ENCODE measurements at places on chromosomes 2 and 18. TPM values are rescaled to one million over a fixed set of nuclear protein-coding genes. Genes with fewer than 3 reads are reported as not detected.

Gene FBXO11
- 39.8 TPM for total RNA-seq

- DNase-seq, result no peak
Measured at GRCh38 chr2:15812187-15812780, 128.1 kb upstream of the MYCN start.

GRCh38 chr2:240642806-240643092, 17.5 kb downstream of the GPR35 start:
- DNase-seq, result no peak

GRCh38 chr2:44580875-44581515, 219.2 kb downstream of the CAMKMT start:
- DNase-seq, result no peak

Measured in bronchial epithelial cell (primary cell).